NCI-H1092 (cell line): ENCODE measurements at places on chromosomes 2 and 18.

GRCh38 chr2:174682007-174682577 lies 82.2 kb downstream of the CHRNA1 start:
- no peak for DNase-seq

DNA sequence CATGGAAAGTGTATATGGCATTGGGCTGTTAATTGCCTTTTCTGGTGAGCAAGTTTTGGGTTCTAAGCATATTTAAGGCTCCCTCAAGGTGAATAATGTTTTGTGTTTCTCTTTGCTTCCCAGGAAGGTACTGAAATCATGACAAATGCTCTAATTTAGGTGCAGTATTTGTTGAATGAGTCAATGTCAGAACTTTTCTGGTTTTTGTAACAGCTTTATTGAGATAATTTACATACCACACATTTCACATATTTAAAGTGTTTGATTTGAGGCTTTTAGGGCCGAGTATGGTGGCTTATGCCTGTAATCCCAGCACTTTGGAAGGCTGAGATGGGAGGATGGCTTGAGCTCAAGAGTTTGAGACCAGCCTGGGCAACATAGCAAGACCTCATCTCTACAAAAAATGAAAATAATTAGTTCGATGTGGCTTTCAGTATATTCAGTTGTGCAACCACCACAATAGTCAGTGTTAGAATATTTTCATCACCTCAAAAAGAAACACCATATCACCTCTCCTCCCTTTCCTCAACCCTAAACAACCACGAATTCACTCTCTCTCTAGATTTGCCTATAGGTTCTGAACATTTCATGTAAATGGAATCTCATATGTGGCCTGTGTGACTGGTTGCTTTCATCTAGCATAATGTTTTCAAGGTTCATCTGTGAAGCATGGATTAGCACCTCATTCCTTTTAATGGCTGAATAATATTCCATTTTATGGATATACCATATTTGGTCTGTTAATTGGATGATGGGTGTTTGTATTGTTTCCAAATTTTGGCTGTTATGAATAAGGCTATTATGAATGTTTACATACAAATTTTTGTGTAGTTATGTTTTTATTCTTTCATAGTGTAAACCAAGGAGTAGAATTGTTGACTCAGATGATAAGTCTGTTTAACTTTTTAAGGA lies 54.9 kb downstream of the MGAT5 start:
- no peak for DNase-seq

GRCh38 chr2:240140511-240140910 lies at the start of gene OTOS:
Gene OTOS, minus strand, starts transcription at chr2:240140658. Its CDS starts 332 bp downstream, at chr2:240140326.
- peak; percentile 25 for DNase-seq

DNA sequence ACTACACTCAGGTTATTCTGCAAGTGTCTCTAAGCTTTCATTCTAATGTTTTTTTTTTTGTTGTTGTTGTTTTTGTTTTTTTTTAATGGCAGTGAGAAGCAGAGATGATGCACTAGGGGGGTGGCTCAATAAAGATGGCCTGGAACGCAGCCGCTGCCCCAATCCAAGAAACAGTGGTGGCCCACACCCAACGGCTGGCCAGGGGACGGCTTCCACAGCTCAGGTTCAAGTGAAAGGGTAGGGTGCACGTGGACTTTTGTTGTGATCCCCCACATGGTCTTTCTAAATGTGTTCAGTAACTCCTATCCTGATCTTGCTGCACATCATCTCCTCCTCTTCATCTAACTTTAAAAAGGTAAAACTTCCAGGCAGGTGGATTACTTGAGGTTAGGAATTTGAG lies 190.1 kb downstream of the NDUFA10 start:
- no peak for DNase-seq

- DNase-seq: no peak
Observed at GRCh38 chr18:72898870-72899269, 31.1 kb upstream of the NETO1 start.

GRCh38 chr18:6482198-6482977 lies 67.7 kb upstream of the L3MBTL4 start:
- DNase-seq: peak; percentile 42

DNA sequence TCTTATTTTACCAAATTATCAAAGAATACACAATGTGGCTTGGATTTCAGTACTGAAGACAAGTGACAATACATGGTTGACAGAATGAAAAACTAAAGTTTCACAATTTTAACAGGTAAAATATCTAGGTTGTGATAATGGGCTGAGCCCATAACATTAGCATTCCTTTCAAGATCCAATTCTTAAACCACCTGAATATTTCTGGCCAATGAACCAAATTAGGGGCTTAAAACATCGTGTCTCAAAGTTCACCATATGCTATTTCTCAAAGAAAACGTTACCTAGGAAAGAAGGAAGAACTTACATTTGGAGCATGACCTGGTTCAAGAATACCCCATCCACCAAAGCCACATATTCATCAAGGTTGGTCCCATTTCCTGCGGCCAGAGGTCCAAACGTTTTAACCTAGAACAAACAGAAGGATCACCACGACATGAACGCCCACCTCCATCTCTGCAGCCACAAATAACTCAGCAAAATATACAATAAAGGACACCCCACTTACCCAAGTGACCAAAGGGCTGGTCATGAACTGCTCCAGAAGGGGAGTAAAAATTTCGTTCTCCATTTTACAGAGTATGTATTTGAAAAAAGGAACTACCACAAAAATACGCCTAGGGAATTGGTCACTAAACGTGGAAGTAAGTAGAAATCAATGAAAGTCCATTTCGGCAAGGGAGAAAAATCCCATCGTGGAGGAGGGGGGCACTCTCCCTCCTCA lies 984 bp downstream of the CCDC88A start:
- no peak for DNase-seq

GRCh38 chr2:190540048-190540447 lies 5.5 kb upstream of the NEMP2 start:
- no peak for DNase-seq

- DNase-seq: no peak
Observed at GRCh38 chr2:27376866-27377617, 3.5 kb downstream of the ZNF513 start.

- DNase-seq: no peak
Observed at GRCh38 chr2:104745846-104746245, 108.1 kb upstream of the POU3F3 start.

GRCh38 chr2:71700041-71700657 lies 246.8 kb downstream of the DYSF start:
- DNase-seq: no peak

GRCh38 chr18:14089781-14090180 lies 42.5 kb downstream of the ZNF519 start:
- DNase-seq: no peak

GRCh38 chr2:74383254-74383653 lies 3.1 kb upstream of the DCTN1 start:
- no peak for DNase-seq

- DNase-seq: no peak
Observed at GRCh38 chr2:71609958-71610357, 156.6 kb downstream of the DYSF start.

DNA sequence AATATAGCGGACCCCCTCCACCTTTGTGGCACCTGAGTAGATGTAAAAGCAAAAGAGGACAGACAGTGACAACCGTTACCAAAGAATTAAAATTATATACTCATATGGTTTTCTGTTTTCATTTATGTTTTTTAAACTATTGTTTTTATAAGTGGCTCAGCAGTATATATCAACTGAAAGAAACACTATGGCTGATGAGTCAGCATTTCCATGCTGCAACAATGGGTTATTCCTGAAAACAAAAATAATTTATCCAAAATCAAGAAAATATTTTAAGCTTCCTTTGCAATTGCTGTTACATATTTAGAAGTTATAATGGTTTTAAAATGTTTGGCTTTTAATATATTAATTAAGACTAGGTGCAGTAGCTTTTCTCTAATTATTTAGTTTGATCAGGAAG lies 17.7 kb downstream of the MRPS9 start:
- DNase-seq: no peak

DNA sequence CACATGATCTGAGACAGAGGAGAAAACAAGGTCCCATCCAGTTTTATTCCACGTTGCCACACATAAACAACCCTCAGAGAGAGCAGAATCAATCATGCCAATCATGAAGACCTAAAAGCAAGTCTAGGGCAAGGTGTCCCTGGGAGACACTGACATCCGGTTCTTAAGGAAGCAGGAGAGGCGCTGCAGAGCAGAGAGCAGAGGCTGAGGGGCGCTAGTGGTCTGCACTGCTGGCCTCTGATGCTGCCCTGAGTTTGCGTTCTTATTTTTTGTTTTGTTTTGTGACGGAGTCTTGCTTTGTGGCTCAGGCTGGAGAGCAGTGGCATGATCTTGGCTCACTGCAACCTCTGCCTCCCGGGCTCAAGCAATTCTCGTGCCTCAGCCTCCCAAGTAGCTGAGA lies 83.3 kb downstream of the SMIM21 start:
- DNase-seq: no peak

- DNase-seq: peak; percentile 61
Observed at GRCh38 chr2:174334781-174335251, at the start of gene SP9. Gene SP9, plus strand, starts transcription at chr2:174334954. Its CDS starts 139 bp downstream, at chr2:174335093.

DNA sequence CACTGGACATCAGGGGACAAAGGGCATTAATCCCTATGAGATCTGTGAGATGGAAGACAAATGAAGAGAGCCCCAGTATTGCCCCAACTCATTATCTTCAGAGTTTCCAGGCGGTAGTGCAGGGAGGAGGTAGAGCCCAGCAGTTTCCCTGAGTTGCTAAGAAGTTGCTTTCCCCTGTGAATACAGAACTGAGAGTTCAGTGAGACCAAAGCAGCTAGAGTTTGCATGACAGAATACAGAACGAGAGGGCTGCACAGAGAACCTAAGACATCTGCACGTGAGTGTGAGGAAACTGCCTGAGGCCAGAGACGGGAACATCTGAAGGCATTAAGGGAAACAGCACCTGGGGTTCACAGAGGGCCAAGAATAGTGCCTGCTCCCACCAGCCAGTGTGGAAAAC lies 18.1 kb upstream of the PGAP1 start:
- no peak for DNase-seq

DNA sequence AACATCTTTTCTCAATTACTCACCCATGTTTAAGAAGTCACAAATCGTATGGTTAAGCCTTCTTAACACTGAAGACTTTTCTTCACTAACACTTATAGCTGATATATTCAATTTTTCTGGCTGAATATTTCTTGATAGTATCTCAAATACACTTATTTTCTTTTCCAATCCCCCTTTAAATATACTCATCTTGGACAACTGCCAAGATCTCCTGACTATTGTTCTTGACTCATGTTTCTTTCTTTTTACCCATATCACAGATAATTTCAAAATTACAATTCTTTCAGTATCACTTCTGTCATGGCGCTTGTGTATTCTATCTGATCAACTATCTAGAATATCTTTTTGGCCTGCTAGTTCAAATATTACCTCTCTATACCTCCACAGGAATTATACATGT lies 954.3 kb upstream of the ACVR2A start:
- no peak for DNase-seq

DNA sequence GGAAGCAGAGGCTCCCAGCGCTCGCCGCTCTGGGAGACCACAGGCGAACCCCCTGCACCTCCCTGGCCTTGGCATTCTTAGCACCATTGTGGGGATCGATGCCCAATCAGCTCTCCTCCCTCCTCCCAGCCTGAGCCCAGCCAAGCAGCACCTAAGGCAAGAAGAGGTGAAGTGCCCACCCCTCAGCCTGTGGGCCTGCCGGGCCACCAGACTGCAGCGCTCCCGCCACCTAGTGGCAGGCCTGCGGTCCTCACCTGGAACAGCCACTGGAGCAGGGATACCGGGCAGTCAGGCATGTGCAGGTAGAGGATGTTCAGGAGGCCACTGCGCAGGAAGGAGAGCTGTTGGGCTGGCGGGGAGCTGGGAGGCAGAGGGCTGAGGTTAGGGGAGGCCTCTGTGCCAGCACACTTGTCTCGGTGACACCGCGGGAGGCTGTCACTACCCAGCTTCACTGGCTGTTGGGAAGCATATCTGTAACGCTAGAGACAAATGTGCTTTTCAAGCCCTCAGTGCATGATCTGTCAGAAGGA lies 35.2 kb downstream of the FAM178B start:
- peak; percentile 48 for DNase-seq

DNA sequence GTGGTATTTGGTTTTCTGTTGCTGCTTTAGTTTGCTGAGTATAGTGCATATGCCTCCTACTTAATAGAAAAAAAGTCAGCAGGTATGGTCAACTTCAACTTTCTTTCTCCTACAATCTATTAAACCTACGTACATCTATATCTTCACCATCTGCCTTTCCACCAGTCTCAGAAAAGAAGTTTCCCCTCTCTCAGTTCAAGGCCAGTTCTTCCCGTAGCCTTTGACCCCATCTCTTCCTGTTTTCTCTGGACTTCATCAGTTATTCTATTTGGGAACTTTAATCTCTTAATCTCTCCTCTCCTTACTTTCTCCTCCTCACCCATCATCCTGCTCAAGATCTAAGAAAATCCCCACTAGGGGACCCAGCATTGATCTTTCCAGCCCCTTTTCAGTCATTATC lies 5.7 kb downstream of the PTRHD1 start:
- no peak for DNase-seq

DNA sequence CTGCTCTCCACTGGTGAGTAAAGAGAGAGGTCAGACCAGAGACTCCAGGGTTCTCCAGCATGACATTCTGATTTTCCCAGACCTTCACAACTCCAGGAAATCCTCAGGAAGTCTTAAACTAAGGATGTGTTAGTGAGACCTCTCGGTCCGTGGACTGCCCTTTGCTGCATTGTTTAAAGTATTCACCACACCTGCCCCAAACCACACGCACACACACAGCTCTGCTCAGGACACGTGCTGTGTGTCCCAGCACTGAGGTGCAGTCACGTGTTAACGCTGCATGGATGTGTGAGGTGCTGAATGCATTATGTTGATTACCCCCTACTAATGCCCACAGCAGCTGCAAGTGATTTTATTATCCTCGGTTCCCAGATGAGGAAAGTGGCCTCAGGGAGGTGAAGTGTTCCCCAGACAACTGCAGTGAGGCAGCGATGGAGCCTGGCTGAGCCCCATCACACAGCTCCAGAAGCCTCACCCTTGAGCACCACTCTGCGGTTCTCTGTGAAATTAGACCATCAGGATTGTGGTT lies 68.4 kb downstream of the TRAPPC12 start:
- DNase-seq: no peak

DNA sequence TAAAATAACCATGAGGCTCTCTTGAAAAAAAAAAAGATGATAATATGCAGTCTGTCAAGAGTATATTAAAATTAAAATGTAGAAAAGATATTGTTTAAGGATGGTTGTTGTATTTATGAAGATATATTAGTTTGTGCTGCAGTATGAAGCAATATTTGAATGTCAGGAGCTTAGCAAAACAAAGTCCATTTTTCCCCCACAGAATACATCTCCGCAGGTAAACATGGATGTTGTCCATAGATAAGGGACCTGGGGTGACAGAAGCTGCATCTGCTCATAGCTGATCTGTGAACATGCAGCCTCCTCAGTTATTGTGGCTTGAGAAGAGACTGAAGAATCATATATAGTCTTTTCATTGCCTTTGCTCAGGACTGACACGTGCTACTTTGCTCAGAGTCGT lies 366.1 kb upstream of the MMADHC start:
- DNase-seq: no peak

GRCh38 chr18:70826571-70826970 lies 537.7 kb downstream of the SOCS6 start:
- no peak for DNase-seq

DNA sequence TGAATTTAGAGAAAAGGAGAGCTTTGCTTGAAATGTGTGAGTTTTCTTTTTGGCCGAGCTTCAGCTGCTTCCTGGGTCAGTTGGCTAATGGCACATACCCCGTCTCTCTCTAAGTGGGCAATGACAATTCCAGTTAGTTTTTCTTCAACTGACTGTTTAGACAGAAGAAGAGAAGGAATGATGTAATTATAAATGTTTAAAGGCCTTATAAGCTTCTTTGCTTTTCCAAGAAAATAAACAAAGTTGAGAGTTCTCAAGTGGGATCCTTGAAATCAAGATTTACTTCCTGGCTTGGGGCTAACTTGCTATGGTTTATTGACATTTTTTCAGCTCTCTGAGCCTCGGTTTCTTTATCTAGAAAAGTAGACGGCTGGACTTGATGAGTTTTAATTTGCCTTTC lies 794.9 kb upstream of the ACVR2A start:
- DNase-seq: no peak
